Fibroblast of lung (primary cell): ENCODE measurements at places on chromosomes 7 and 10. TPM values are rescaled to one million over a fixed set of nuclear protein-coding genes. Genes with fewer than 3 reads are reported as not detected.

Gene DNAJC9
- polyA plus RNA-seq = 16.3 and 31.4 TPM in 2 replicates

Gene RHOBTB1
- polyA plus RNA-seq = 14.9 and 42.6 TPM in 2 replicates

Gene COX19
- 4.0 and 4.3 TPM in 2 replicates for polyA plus RNA-seq

Gene KIAA1549
- polyA plus RNA-seq = 0.48 and 1.5 TPM in 2 replicates

Gene DLX5
- 0.06 TPM in 1 of 2 replicates, not detected in the other for polyA plus RNA-seq

Gene VIPR2
- polyA plus RNA-seq = not detected in 2 replicates

Gene SPDYE9
- not detected in 2 replicates for polyA plus RNA-seq

Gene SLC26A3
- not detected in 2 replicates for polyA plus RNA-seq

Gene FAM20C
- 31.8 and 49.8 TPM in 2 replicates for polyA plus RNA-seq

Gene FGFR2
- 0.05 and 0.10 TPM in 2 replicates for polyA plus RNA-seq

Gene GPRIN2
- polyA plus RNA-seq = not detected in 2 replicates

Gene OPALIN
- not detected in 2 replicates for polyA plus RNA-seq

Gene CRHR2
- not detected in 2 replicates for polyA plus RNA-seq

Gene TRDMT1
- polyA plus RNA-seq = 6.0 and 7.0 TPM in 2 replicates

Gene NKX1-2
- not detected in 2 replicates for polyA plus RNA-seq

Gene CLDN4
- polyA plus RNA-seq = 0.51 and 0.73 TPM in 2 replicates

Gene LRRC4
- 0.20 and 0.96 TPM in 2 replicates for polyA plus RNA-seq

Gene GIGYF1
- polyA plus RNA-seq = 3.8 and 4.0 TPM in 2 replicates

Gene ZNF316
- 4.5 and 5.1 TPM in 2 replicates for polyA plus RNA-seq

Gene C10orf62
- not detected in 2 replicates for polyA plus RNA-seq

Gene CFAP46
- 0.25 and 0.64 TPM in 2 replicates for polyA plus RNA-seq

Gene MACC1
- polyA plus RNA-seq = under 0.01 and 0.01 TPM in 2 replicates

Gene SPDYE8
- not detected in 2 replicates for polyA plus RNA-seq

Gene GIMAP7
- not detected in 2 replicates for polyA plus RNA-seq

Gene HOXA3
- 0.44 and 0.68 TPM in 2 replicates for polyA plus RNA-seq

Gene MET
- 33.4 and 42.1 TPM in 2 replicates for polyA plus RNA-seq

Gene NEURL1
- polyA plus RNA-seq = 0.11 and 0.12 TPM in 2 replicates

Gene UCMA
- not detected in 2 replicates for polyA plus RNA-seq

Gene AKR1C4
- not detected in 2 replicates for polyA plus RNA-seq

Gene TLL2
- polyA plus RNA-seq = 0.01 and 0.05 TPM in 2 replicates

Gene LRRD1
- 0.02 and 0.06 TPM in 2 replicates for polyA plus RNA-seq

Gene ADAMTS14
- 3.1 and 6.2 TPM in 2 replicates for polyA plus RNA-seq
